ENCODE measurements at places on chromosomes 2 and 18.

GRCh38 chr18:32767400-32767799, 5.4 kb downstream of the KLHL14 start:
- DNase-seq, result no peak

- peak; percentile 61 for DNase-seq
These were observed 5.5 kb downstream of the SYT4 start for GRCh38 chr18:43271593-43272432.

DNA sequence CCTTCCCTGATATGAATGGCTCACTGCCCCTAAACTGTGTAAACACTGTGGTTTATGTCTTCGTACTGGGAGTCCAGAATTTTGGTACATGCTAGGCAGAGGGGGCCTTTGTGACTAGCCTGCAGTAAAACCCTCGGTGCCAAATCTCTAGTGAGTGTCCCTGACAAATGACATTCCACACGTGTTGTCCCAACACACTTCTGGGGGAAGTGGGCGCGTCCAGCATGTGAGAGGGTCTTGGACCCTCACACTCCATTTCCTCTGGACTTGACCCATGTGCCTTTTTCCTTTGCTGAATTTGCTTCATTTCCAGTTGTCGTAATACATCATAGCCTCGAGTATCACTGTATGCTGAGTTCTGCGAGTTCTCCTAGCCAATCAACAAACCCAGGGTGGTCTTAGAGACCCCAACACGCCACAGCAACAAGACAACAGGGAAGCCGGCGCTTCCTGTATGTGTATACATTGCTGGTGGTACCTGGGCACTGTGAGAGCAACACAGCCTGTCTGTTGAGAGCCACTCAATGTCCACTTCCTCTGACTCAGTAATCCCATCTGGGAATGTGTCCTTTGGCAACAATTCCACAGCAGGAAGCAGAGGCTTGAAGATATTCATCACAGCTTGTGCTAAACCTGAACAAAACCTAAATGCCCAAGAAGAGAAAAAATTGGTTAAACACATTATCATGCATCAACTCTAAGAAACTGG, 26.9 kb upstream of the SLC66A3 start:
- no peak for DNase-seq

- no peak for DNase-seq
These were observed 394.2 kb upstream of the ZEB2 start for GRCh38 chr2:144914113-144914512.

GRCh38 chr18:75456199-75456631, 28.7 kb upstream of the SMIM21 start:
- DNase-seq, result no peak

DNA sequence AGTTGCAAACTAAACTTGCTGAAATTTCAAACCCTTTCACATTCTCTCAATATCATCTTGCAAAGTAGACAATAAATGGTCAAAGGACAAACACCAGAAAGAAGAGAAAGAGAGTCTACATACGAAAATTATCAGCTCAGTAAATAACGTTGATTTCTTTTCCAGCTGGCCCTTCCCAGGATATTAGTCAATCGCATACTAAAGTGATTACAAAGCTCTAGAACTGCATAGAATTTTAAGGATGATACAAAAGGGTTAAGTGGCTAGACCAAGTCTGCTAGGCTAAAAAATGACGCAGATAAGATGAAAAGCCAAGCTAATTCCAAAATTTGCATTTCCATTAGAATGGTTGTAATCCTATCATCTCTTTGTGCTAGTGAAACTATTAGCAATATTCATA, 405.7 kb downstream of the FBXO15 start:
- DNase-seq, result no peak

- DNase-seq, result no peak
These were observed 117.2 kb upstream of the OTX1 start for GRCh38 chr2:62933398-62933917.

- DNase-seq, result peak; percentile 54
These were observed at the start of gene MYO1B for GRCh38 chr2:191245046-191245868. MYO1B (plus strand) TSS chr2:191245404; CDS start chr2:191276896, 31,492 bp downstream.

DNA sequence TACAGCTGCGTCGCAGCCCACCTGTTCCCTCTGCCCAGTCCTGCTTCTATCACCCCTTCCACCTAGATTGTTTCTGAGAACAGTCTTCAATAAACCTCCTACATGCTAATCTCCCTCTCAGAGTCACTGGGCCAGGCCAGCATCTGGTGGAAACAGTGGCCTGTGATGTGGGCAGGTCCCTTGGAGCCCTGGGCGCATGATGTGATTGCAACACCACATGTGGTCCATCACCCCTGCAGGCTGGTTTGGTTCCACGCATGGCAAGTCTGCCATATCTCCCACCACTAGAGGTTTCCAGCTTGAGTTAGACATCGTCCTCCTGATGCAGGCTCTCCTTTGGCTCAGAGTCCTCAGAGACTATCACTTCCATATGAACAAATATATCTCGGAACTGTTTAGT, 83.5 kb downstream of the PRKCE start:
- no peak for DNase-seq

- no peak for DNase-seq
These were observed 89.5 kb downstream of the RTP5 start for GRCh38 chr2:241958818-241959545.

- DNase-seq, result peak; percentile 56
These were observed 182.3 kb downstream of the RDH14 start for GRCh38 chr2:18378020-18378653.

GRCh38 chr2:211138551-211138950, 582.2 kb downstream of the CPS1 start:
- no peak for DNase-seq

DNA sequence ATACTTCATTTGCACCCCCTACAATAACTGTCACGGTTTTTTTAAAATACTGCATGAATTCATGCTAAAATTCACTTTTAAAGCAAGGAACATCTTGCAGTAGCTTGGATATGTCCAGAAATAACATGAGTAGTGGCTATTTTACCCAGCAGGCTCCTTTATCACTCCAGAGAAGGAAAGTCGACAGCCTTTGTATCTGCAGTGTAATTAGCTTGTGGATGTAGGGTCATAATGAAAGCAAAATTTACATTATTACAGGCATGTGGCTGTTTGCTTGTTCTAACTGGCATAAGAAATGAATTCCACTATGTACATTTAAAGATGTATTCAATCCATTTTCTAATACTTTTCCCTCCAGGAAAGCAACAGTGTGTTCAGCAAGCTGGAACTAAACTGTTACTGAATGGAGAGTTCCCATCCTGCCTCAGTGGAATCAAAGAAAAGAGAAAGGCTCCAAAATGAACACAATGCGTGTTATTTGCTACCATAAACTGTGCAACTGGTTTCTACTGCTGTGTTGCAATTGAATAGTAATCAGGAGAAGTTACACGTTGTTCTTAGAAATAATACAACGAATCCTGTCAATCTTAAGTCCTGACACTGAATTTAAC, 321.2 kb upstream of the VRK2 start:
- DNase-seq, result no peak

DNA sequence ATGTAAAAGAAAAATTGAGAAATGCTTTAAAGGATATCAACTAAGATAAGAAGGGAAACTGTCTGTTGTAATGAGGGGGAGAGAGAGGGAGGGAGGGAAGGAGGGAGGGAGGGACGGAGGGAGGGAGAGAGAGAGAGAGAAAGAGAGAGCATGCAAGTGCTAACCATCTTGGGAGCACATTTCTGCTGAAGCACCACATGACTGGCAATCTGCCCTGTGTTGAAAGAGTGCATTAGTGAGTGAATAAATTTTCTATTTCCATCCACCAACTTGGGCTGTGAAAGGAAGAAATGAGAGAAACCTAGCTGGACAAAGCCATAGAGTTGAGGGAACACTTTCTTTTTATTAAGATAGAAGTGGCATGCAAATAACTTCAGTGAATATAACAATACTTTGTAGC, 110.7 kb downstream of the TMX3 start:
- no peak for DNase-seq

DNA sequence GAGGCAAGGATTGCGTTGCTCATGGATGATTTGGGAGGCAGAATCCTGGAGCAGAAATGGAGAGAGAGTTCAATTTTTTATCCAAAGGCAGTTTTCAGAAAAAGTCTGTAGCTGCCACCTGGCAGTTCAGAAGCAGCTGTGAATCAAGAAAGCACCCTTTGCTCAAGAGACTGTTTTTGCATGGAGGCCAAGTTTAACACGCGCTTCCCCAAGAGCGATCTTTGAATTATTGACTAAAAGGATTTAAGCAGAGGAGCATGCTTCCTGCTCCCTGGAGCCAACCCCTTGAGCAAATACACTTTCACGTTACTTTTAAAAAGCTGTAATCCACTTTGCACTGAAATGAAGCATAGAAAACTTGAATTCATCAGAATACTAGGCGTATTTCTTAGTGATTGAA, 252.4 kb downstream of the RNF144A start:
- no peak for DNase-seq

DNA sequence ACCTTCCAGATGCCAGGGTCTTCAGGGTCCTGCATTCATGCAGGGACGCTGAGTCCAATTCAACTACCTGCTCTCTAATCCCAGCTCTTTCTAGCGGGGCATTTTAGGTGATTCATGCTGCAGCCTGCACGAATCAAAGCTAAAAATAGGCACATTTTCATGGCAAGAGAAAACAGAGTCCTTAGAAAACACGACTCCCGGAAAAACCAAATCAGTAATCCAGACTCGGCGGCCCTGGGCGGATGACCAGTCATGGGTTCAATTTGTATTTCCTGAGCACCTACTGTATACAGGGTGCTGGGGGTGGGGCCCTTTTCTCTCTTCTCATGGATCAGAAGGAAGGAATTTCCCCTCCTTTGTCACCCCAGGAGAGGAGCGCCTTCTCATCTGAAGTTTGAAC, 64.4 kb downstream of the LONRF2 start:
- no peak for DNase-seq

DNA sequence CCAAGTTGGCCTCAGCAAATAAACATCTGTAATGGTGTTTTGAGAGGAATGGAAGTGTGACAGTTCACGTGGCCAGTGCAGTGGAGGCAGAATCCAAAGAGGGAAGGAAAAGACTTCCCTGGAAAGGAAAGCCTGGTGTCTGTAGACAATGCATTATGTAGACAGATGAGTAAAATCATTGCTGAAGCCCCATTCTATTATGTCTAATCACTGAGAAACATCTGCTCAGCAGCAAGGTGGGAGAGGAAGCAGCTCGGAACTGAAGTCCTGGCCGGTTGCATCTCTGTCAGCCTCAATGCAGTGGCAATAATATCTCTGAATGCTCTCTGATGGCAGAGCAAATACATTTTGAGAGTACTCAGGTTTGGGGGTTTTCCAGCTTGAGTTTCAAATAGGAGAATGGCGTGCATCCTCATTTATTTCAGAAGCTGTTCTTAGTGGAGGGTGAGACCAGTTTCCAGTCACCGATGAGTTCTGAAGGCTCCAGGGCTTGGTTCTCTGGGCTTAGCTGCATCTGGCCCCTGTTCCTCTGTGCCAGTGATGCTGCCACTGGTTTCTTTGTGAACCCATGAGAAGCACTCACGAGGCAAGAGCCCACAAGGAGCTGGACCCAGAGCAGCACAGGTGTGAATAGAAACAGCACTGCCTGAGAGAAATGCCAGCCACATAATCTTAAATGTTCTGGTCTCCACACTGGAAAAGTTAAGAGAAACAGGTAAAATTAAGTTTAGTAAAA, 63.3 kb downstream of the RPIA start:
- no peak for DNase-seq

DNA sequence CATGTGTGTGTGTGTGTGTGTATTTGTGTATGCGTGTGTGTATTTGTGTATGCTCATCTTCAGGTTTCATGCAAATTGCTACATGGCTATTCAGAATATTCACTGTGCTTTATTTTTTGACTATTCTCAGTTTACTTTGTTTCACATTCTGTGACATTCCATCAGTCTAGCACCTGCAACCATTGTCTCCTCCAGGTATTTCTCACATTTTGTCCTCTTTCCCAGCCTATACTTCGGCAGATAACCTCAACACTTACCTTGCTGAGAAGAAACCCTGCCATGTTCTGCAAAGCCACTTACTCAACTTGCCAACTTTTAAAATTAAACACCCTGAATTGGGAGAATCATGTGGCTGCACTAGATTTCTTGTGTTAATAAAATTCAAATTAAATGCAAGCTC, 135.4 kb upstream of the REG3A start:
- no peak for DNase-seq

DNA sequence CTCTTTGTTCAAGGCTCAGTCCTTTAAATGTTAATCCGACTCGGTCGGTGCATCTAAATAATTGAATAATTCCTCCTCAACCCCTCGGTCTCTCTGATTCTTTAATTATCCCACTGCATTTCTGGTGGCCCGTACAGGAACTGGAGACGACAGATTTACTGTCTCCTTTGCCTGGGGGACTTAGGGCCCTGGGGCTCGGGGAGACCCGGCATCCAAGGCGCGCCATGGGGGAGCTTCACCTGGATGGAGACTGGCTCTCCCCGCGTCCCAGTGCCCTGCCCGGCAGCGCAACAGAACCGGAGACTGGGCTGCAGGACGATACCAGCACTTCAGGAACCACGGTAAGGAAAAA, 47.7 kb upstream of the SELENOI start:
- no peak for DNase-seq

- no peak for DNase-seq
These were observed 32.2 kb downstream of the SH3YL1 start for GRCh38 chr2:231521-232185.

DNA sequence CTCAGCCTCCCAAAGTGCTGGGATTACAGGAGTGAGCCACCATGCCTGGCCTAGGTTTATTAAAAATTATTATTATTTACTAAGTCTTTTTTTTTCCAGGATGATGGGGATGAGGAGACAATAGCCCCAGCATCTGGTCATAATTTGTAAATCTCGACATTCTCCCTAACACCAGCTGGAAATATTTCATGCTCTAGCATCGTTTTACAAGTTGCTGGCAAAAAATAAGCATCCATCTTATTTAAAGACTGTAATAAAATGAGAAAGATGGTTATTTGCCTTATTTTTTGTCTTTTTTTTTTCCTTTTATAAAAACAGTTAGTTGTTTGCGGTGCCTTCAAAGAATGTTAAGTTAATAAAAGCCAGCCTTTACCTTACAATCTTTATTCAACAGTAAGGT, 56.7 kb downstream of the SF3B1 start:
- DNase-seq, result no peak

DNA sequence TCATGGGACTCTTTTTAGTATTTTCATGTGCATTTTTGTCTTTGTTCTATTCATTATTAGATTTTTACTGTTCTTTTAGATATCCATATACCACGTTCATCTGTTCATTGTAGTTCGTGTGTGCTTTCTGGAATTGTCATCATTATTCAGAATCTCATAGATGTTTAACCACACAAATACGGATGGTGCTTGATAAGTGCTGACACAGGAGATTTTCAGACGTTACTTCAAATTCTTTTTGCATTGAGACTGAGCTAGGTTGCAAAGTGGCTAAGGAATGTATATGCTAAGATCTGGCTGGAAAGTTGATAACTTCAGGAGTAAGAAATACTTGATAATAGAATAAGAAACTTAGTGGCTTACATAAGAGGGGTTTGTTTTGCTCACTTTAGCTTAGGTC, 153.6 kb downstream of the CTNNA2 start:
- DNase-seq, result no peak

- no peak for DNase-seq
These were observed 38.4 kb downstream of the XIRP2 start for GRCh38 chr2:166926657-166927056.

- DNase-seq, result peak; percentile 57
These were observed 6.8 kb upstream of the SNED1 start for GRCh38 chr2:240991378-240992263.

GRCh38 chr2:200862532-200863000, 1.9 kb downstream of the CLK1 start:
- peak; percentile 45 for DNase-seq
